ENCODE measurements at places on chromosomes 3 and 15.

DNA sequence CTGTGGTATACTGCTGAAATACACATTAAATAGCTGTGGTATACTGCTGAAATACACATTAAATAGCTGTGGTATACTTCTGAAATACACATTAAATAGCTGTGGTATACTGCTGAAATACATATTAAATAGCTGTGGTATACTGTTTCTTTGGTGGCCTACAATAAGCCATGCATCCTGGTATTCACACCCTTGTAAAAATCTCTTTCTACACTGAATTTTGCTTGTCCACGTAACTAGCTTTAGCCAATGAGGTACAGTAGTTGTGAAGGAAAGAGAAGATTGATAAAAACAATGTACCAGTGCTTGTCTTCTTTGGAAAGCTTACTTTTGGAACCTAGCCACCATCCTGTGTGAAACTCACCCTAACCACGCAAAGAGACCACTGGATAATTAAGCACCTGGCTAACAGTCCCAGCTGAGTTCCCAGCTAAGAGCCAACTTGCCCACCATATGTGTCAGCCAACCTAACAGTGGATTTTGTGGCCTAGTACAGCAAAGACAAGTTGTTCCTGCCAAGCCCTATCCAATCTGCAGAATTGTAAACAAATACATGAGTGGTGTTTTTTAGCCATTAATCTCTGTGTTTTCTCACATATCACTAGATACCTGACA, 103.4 kb upstream of the MELTF start:
- DNase-seq: no peak

DNA sequence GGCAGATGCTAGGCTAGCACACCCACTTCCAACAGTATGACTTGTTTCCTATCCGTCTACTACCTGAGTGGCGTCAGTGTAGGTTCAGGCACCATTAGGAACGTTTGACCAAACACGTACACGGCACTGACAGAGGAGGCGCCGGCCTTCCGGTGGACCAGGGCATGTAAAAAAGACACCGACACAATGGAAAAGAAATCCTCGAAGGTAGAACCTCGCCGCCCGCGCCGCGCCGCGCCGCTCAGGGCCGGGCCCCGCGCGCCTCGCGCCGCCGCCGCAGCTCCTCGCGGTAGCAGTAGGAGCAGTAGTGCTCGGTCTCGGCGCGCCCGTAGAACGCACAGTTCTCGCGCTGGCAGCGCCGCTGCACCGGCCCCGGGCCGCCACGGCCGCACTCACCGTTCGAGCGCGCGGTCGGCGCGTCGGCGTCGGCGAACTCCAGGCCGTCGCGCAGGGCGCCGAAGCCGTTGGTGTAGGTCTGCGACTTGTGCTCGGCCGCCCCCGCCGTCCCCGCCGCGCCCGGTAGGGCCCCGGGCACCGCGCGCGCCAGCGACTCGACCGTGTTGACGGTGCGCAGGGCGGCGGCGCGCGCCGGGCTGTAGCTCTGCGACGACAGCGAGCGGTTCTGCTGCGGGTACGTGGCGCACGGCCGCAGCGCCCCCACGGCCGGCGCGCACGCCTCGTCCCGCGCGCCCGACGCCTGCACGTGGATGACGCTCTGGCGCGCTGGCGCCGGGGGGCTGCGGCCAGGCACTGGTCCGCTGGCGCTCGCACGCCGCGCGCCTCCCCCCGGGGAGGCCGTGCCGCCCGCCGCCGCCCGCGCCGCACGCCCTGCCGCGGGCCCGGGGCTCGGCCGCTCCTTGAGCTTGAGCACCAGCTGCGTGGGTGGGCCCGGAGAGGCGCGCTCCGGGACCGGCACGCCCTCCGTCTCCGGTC, 156.7 kb downstream of the KLF13 start:
- DNase-seq: no peak

DNA sequence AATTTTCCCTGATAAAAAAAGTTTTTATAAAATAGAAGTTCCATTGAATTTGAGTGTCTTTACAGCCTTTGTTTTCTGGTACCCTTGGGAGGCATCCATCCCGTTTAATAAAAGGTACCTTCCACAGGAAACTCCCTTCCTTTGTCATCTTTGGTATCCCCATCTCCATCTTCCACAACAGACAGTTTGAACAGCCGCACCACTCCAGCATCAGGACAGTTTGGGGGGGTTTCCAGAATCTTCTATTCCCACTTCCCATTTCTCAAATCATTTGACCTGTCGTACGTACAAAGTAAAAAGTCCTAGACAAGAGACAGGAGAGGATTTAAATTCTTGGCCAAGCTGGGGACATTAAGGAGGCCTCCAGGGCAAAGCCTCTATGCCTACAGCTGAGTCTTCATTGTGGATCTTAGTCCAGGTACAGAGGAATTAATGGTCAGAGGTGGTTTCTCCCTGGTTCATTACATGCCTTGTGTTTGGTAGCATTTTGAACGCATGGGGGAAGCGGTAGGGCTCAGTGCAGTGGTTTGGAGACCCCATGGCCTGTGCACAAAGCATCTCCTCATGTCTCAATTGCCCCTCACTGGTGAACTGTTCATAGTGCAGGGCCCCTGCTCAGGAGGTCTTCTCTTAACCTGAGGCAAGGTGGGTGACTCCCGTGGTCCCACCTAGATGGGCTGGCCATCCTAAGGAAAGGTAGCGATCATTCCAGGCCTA, 19.4 kb upstream of the BCL2A1 start:
- no peak for DNase-seq

- no peak for DNase-seq
Observed at GRCh38 chr3:64176461-64176996, 48.7 kb downstream of the PRICKLE2 start.

DNA sequence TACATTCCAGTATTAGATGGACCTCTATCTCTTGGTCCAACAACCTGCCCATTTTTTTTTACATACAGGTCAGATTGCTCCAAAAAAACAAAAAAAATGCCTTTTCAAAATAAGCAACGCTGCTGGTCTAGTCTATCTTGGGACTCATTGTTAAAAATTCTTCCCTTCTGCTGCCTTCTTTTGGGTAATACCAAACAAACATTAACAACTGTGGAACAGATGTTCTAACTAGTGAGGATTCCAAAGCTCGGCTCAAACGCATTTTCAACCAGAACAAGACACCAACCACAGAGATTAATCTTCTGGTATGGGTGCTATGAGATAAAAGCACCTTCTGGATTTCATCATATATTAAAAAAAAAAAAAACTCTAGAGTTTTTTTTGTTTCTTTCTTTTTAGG, 24.7 kb downstream of the ARHGAP31 start:
- peak; percentile 38 for DNase-seq

DNA sequence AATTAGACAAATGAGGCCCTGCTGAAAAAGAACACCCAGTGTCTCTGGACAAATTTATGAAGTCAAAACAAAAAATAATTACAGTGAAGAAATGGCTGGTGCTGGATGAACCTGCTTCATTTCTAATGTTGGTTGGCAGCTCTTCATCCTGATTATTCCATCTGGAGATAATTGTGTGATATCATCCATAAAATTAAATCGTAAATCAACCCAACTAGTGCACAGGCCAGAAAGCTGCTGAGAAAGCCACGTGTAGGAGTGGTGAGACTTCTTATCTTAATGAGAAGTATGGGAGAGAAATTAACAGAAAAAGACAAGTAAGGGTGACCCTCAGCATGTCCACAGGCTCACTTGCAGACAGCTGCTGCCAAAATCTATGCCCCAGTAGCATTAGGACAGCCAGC, 465.2 kb upstream of the TGFBR2 start:
- DNase-seq: peak; percentile 44

DNA sequence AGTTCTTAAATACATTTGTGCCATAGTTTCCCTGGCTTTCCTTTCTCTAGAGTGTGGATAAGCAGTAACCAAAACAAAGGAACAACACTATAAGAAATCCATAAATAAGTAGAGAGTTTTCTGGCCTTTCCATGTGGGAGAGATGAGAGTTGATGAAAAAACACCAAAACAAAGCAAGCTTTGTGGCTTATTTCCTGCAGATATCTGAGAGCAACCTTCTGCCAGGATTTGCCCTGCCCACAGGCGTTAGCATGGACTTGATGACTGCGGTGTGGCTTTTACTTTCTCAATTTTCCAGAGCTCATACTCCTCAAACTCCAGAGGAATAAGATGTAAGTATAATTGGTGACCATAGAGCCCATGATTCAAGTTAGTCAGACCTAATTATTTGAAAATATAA, 194.9 kb downstream of the RAP2B start:
- no peak for DNase-seq

DNA sequence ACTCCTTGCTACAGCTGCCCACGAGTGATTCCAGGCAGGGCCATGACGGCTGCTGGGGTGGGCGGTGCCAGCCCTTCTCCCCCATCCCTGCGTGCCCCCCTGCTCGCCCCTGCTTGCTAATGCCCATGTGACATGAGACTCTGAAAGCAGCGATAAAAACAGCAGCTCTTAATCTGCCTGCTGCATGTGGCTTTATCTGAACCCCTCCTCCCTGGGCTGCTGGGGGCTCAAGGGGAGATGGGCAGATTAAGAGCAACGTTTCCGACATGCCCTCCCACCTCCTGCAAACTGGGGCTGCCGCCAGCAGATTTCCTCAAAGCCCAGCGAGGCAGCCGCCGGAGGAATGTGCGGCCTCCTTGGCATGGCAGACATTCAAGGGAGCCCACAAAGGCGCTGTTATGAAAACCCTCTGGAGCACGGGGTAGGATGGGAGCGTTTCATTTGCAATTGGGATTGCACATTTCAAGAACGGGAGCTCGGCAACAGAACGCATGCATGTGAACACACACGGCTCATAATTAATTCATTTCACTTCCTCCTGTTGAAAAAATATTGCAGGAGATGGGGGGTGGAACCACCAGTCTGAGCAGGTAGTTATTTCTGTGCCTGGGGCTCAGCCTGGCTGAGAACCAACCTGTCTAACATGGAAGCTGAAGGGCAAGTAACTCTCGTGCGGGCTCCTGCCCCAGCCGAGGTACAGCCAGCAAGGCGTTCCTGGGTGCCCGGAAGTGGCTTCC, 504.2 kb upstream of the PROK2 start:
- peak; percentile 68 for DNase-seq

DNA sequence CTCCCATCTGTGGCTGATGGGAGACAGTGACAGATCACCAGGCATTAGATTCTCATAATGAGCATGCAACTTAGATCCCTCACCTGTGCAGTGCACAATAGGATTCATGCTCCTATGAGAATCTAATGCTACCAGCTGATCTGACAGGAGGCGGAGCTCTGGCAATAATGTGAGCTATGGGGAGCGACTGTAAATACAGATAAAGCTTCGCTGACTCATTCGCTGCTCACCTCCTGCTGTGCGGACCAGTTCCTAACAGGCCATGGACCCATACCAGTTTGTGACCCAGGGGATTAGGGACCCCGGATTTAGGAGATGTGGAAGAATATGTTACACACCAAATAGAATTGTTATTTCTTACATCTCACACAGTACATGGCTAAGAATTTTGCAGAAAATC, 6.7 kb downstream of the ARGFX start:
- DNase-seq: no peak

- DNase-seq: peak; percentile 96
Observed at GRCh38 chr3:149638228-149639092, 19.4 kb downstream of the WWTR1 start.

GRCh38 chr3:126604691-126605090, 46.0 kb upstream of the C3orf22 start:
- no peak for DNase-seq

- no peak for DNase-seq
Observed at GRCh38 chr3:21421096-21421495, 329.9 kb downstream of the ZNF385D start.

- no peak for DNase-seq
Observed at GRCh38 chr3:195666-196065, 897 bp upstream of the CHL1 start.
